ENCODE measurements at places on chromosomes 4 and X.

GRCh38 chr4:80809039-80809729, 221.3 kb upstream of the BMP3 start:
- DNase-seq = no peak

DNA sequence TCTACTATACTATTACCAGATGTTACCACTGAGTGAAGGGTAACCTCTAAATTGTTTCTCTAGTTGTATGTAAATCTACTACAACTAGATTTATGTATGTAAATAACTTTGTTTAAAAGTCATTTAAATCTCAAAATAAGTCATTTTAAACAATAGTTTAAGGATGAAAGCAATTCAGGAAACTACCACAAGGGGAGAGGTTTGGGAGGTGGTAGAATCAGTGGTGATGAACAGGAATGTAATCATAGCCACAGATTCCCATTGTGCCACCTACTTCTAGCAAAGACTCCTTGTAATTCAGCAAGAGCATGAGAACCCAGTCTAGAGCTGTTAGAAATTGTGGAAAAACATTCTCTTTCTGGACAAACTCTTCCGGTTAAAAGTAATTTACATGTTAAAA, 234.6 kb downstream of the SLC7A11 start:
- no peak for DNase-seq

DNA sequence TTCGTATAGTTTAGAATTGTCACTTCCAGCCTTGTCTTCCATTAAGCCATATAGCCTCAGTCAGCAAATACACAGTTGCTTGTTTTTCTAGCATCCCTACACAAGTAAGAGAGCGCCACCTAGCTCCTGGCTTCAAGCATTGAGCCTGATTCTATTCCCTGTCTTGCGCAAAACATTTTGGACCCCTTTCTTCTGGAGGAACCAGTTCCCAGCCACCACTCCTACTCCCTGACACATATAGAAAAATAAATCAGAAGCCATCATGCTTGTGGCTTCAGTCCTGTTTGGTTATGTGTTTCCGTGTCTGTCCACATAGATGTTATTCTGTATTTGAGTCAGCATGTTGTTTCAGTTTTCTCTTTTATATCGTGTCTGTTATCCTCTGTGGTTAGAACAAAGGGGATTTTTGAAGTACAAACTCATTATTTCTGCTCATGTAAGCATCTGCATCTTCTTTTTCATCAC, 59.9 kb downstream of the GK start:
- peak; percentile 11 for DNase-seq

DNA sequence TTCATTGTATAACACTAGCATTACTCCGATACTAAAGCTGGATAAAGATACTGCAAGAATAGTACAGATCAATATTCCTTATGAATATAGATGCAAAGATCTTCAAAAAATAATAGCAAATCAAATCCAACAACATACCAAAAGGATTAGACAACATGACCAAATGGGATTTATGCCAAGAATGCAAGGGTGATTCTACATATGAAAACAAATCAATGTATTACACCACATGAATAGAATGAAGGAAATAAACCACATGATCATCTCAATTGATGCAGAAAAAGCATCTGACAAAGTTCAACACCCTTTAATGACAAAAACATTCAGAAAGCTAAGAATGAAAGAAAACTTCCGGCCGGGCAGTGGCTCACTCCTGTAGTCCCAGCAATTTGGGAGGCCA, 42.8 kb downstream of the CUL4B start:
- no peak for DNase-seq

GRCh38 chr4:113935190-113935589, 44.3 kb downstream of the ARSJ start:
- DNase-seq = no peak

DNA sequence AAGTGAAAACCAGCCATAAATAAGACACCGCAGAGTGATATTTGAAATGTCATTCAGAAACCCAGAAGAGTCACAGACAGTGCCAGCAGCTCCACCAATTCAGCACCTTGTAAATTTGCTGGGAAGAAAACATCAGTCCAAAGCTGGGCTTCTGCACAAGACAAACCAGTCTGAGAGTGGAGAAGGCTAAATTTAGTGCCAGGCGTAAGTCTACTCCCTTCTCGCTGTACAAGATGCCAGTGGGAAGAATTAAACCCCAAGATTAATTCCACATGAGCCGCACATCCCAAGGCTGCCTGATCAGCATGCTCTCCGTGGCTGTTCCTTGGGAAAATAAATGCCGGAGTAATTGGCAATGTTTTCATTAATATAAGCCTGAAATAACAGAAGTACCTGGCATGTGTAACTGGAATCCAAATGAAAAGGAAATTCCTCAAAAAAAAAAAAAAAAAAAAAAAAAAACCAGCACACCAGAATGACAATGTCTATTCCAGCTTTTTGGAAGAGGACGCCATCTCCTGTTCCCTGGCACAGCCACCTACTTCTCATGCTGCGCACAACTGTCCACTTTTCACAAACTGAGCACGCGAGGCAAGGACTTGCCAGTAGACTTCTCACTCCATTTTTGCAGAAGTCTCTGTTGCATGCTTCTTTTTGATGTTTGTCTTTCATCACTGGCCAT, 95.5 kb downstream of the NSUN7 start:
- no peak for DNase-seq

GRCh38 chr4:23311983-23312382, 577.9 kb downstream of the PPARGC1A start:
- DNase-seq = no peak

DNA sequence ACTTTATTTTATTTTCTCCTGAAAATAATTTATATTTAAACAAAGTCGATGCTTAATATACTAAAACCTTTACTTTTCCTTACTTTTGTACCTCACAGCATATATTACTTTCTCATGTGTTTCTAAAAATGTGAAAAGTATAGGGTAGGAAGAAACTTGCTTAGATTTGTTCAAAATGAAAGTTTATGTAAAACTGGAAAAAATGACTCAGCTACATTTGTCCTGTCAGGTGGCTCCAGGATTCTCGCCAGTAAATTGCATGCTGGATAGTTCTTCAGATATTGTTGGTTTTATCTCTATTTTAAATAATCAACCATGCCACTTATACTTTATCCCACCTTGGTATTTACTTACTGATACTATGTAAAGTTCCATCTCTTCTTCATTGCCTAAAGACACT, 159.2 kb upstream of the NDST4 start:
- no peak for DNase-seq

GRCh38 chr4:109183931-109184490, 118.4 kb downstream of the COL25A1 start:
- DNase-seq = no peak

DNA sequence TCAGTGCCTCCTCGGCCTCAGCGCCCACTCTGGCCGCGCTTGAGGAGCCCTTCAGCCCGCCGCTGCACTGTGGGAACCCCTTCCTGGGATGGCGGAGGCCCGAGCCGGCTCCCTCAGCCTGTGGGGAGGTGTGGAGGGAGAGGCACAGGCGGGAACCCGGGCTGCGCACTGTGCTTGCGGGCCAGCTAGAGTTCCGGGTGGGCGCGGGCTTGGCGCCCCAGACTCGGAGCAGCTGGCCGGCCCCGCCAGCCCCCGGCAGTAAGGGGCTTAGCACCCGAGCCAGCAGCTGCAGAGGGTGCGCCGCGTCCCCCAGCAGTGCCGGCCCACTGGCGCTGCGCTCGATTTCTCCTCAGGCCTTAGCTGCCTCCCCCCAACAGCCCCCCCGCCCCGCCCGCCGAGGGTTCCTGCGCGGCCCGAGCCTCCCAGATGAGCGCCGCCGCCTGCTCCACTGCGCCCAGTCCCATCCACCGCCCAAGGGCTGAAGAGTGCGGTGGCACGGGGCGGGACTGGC, 1137.0 kb downstream of the PCDH18 start:
- DNase-seq = no peak

DNA sequence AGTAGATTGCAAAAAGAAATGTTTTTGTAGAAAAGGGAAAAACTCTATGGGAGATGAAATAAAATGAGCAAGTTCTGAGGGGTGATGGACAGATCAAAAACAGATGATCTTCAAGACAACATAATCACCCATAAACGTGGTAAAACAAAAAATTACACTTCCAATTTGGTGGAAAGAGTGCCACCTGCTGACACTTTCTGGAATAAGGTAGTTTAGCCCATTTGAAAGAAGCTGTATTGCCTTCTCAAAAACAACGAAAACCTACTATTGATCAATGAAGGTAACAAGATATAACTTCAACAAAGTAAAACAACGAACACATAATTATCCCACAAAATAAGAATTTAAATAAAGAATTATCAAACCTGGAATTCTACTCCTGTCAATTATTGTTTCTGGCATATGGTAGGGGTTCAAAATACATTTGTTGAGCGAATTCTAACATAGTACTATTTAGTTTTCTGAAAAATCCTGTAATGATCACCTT, 2.5 kb downstream of the COQ2 start:
- DNase-seq = peak; percentile 37

DNA sequence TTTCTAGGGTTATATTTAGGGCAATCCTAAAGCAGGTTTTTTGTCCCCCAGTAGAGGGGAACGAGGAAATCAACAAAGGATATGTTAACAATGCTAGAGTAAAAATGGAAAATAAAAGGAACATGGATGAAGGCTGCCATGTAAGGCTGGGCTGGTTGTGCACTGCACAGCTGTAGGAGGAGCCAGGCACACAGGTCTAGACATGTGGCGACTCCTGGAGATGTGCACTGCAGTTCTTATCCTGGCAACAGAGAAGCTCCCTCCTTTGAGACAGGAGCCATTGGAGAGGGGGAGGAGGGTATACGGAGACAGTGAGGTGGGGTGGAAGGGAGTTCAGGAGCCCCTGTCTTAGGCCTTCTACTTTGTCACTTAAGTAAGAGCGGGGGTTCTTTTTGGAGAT, 65.9 kb downstream of the NAT8L start:
- DNase-seq = no peak

DNA sequence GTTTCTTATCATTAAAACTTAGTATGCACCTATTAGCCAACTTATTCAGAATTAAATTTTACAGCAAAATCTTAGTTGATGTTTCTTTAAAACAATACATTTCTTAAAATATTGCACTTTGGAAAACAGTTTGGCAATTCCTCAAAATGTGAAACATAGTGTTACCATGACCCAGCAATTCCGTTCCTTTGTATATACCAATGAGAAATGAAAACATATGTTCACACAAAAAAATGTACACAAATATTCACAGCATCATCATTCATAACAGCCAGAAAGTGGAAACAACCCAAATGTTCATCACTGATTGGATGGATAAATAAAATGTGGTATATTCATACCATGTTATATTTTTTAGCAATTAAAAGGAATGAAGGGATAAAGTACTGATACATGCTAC, 50.2 kb downstream of the WDR44 start:
- no peak for DNase-seq

GRCh38 chr4:30932581-30932980, 212.4 kb downstream of the PCDH7 start:
- DNase-seq = no peak

GRCh38 chr4:13368217-13368616, 115.9 kb downstream of the RAB28 start:
- no peak for DNase-seq

GRCh38 chr4:87624698-87625097, 16.4 kb downstream of the DSPP start:
- DNase-seq = no peak

DNA sequence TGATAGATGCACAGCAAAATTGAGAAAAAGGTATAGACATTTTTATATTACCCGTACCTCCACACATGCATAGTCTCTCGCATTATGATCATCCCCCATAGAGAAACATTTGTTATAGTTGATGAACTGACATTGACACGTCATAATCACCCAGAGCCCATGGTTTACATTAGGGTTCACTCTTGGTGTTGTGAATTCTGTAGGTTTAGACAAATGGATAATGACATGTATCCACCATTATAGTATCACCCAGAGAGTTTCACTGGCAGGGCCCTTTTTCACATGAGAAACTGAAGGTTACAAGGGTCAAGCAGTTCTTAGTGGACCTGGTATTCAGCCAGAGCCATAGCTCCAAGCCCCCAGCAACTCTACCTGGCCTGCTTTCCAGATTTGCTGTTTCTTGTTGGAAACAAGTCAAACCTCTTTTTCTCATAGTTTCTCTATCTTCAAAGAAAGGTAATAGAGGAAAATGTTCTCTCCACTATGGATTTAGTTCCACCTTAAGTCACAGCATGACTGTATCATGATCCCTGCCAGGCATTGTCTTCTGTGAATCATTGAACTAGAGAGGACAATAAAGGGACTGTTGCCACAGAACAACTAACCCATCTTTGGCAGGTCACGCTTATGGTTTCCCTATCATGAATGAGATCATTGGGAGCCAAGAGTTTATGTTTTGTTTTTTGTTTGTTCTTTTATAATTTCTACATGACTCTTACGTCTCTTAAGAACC, 64.0 kb downstream of the HHIP start:
- no peak for DNase-seq

DNA sequence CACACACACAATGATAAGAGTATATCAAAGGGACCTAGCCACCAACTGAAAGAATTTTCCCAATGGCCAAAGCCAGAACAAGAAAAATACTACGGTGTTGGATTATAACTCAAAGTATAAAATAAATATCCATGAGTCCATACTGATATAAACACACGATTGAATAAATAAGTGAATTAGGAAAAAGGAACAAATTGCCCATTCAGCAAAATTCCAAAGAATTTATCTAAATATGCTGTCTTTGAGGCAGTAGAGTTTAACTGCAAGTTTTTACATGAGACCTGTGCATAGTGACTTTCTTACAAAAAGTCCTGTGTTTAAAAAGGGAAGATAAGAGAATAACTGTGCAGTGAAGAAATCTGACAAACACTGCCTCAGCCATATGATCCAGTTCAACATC, 278.8 kb upstream of the PPARGC1A start:
- no peak for DNase-seq

DNA sequence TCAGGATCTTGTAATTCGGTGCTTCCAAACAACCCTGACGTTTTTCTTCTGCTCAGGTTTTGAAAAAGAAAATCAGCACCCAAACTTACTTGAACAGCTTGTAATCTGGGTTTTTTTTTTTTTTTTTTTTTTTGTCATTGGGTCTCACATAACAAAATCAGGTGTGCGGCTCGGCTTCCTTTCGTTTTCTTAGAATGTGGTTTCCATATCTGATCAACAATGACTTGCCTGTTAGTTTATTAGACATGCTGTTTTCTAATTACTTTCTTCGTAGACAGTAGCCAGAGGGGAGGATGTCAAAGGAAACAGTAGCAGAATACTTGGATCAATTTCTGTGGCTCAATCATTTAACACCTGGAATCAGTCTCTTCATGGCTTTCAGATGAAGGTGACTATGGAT, 890 bp upstream of the FREM3 start:
- no peak for DNase-seq

GRCh38 chrX:56761167-56761566, 32.1 kb downstream of the NBDY start:
- no peak for DNase-seq

DNA sequence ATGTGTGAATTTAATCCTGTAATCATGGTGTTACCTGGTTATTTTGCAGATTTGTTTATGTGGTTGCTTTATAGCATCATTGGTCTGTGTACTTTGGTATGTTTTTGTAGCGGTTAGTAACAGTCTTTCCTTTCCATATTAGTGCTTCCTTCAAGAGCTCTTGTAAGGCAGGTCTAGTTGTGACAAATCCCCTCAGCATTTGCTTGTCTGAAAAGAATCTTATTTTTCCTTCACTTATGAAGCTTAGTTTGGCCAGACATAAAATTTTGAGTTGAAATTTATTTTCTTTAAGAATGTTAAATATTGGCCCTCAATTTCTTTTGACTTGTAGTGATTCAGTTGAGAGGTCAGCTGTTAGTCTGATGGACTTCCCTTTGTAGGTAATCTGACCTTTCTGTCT, 1096.1 kb upstream of the SLIT2 start:
- DNase-seq = no peak

- no peak for DNase-seq
These were observed 156.4 kb downstream of the AMELX start for GRCh38 chrX:11449613-11450012.

Measured in T follicular helper cell (primary cell).